ENCODE measurements at places on chromosomes 2 and 18.
A peak's percentile ranks its signal among the peaks of the same experiment; 100 is the strongest.

- DNase-seq, result peak; percentile 52
These were observed 90.3 kb upstream of the SESTD1 start for GRCh38 chr2:179354739-179355537.

DNA sequence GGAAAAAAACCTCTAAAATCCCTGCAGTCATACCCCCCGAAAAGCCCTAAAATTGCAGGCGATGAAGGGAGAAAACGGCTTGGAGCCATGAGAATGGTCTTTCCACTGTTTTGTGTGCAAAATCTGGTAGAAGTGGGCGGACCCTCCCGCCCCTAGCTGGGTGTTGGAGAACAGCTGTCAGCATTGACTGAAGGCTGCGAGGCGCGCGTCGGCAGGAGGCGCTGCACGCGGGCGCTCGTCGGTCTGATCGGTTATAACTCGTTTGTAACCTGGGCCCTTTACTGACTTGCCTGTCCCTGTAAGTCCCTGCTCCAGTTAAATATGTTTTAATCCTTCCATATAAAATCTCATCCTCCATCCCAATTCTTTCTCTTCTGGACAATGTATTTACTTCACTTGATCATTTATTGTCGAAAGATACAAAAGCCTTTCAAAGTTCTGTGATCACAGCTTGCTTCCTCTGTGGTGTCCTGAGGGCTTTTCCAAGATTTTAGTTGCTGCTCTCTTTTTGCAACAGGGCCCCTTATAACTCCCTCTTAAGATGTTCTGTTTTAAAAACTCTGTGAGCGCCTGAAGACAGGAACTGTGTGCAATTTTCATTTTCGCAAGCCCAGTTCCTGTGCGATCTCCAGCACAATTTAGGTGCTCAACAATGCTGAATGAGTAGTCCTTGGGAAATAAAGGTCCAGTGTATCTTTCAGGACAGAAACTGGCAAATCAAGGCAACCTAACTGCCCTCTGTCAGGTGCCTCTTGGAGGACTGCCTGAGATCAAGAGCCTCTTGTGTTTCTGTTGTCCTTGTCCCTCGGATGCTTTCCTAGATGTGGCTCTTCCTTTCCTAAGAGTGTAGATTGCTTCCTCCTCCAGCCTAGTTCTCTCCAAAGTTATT lies 918 bp upstream of the HNRNPLL start:
- peak; percentile 76 for DNase-seq

GRCh38 chr2:81714817-81715216 lies 1410.3 kb upstream of the LRRTM1 start:
- peak; percentile 0 for DNase-seq

DNA sequence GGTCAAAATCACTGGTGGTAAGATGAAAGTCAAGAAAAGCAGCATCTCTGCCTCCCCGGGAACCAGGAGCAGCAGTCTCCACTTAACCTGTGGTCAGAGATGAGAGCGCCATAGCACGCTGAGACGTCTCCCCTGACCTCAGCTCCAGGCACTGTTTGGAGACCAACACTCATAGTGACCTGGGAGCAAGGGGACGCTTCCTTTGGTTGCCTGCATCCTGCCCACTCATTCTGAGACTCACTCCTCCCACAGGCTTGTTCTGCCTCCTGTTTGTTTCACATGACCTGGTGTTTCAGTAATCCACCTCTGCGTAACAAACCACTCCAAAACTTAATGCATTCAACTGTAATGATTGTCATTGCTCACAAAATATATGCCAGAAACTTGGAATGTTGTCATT lies 139.3 kb downstream of the ACOXL start:
- DNase-seq, result no peak

DNA sequence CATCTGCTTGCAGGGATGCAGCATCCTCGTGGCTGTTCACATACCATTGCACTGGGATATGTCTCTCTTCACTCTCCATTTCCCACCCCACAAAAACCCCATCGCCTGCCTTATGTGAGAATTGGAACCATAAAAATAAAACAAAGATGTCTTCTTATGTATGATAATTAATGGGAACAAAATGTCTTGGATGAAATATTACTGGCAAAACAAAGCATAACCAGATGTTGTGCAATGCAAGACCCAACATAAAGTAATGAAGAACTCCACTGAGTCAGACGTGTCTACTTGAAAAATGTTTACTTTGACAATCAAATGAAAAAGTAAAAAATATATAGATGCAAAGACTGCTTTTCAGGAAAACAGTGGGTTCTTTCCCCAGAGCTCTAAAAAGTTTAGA lies 611.3 kb upstream of the SYT4 start:
- peak; percentile 33 for DNase-seq

DNA sequence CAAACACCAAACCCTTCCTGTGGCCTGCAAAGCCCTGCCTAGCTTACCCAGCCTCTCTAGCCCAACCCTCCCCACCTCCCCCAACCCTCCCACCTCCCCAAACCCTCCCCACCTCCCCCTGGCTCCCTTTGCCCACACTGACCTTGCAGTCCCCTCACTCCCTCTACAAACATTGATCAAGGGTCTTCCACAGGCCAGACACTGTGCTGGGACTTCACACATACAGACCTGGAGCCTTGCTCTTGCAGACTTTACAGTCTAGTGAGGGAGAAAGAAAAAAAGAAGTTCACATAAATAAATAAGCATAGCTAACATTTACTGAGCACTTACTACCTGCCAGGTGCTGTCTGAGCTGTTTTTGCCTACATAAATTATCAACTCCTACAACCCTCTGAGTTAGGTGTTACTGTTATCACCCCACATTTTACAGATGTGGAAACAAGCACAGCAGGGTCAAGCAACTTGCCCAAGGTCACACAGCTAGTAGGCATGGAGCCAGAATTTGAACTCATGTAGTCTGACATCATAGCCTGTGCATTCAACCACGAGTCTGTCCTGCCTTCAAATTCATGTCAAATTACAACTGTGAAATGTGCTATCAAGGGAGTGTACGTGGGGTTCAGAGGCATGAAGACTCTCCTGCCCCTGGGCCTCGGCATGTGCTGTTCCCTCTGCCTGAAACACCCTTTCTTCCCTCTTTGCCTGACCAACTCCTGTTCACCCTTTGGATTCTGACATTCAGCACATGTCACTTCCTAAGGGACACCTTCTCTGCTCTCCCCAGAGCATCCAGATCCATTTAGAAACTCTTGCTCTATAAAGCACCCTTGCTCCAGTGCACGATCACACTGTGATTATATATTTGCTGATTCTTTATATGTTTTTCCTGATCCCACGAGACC lies 209.9 kb downstream of the TNS1 start:
- peak; percentile 31 for DNase-seq

DNA sequence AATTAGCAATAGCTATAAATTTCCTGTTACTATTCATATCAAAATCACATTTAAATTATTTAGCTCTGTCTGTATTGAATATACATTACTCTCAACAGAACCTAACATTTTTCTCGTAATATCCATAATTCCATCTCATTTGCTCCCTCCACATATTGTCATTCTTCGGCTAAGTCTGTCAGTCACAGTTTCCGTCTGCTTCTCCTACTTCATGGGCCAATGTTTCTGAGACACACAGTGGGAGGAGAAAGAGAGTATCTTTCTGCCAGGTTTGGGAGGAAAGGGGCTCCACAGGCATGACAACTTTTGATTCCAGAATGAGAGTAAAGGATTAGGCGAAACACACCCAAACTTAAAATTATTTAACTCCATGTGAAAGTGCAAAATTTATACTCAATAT lies 273.1 kb upstream of the SMIM21 start:
- DNase-seq, result no peak

DNA sequence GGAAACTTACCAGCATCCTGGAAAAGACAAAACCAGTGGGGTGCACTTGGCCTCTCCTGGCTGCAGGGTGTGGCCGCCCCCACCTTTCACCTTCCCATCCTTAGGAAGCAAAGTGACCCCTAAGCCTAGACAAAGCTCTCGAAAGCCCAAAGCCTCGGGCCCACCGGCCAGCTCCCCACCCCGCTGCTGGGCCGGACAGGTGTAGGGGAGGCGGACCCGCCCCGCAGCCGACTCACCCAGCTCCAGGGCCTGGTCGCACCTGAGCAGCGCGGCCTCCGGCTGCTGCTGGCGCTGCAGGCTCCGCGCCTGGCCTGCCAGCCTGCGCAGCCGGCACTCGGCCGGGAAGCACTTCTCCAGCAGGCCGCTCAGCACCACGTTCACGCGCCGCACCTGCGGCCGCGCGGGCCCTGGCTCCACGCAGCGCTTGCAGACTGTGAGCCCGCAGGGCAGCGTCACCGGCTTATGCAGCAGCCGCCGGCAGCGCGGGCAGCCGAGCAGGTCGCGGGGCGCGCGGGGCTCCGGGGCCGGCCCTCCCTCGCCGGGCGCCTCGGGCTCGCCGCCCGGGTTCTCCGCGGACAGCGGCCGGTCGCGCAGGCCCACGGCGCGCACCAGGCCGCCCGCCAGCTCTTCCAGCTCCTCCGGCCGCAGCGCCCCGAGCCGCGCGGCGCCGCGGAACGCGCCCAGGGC lies 979 bp downstream of the LONRF2 start:
- DNase-seq, result peak; percentile 21

DNA sequence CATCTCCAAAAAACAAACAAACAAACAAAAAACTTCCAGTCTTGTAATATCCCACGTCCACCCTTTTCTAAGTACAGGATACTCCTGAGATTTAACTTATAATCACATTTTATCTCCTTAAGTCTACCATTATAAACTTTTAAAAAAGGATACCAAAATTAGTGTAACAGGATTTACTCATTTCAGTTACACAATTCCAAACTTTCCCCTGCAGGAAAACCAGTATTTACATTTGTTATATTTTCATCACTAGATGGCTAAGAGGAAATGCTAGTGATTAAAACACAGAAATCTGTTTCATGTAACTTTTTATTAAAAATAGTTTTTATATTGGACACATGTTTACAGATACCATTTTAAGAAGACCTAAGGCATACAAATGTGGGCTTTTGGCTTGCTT lies 27.5 kb downstream of the CFAP36 start:
- DNase-seq, result no peak

GRCh38 chr18:23643815-23644490 lies 18.8 kb downstream of the ANKRD29 start:
- no peak for DNase-seq

DNA sequence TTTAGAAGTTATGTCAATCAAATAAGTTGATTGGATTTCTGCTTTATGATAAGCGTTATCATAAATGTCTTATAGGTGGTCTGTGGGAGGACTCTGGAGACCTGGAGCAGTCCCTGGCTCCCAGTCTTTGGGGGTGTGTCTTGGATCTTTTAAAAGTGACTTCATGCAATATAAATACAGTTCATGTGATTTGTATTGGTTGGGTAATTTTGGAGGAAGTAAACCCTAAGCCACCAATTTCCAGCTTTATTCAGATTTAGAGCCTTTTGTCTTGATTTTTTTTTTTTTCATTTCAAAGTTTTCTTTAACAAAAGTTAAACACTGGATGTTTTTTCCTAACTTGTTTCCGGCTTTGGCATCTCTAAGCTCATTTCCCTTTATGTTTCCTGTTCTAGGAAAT lies 68.8 kb downstream of the MAP4K4 start:
- DNase-seq, result no peak

- DNase-seq, result peak; percentile 20
These were observed 15.9 kb upstream of the ZBTB14 start for GRCh38 chr18:5311301-5311989.

GRCh38 chr2:98158305-98158704 lies 71.3 kb downstream of the VWA3B start:
- no peak for DNase-seq

- DNase-seq, result no peak
These were observed 100.2 kb downstream of the GYPC start for GRCh38 chr2:126756125-126756524.

GRCh38 chr2:9113916-9114315 lies 92.7 kb upstream of the ASAP2 start:
- DNase-seq, result no peak

DNA sequence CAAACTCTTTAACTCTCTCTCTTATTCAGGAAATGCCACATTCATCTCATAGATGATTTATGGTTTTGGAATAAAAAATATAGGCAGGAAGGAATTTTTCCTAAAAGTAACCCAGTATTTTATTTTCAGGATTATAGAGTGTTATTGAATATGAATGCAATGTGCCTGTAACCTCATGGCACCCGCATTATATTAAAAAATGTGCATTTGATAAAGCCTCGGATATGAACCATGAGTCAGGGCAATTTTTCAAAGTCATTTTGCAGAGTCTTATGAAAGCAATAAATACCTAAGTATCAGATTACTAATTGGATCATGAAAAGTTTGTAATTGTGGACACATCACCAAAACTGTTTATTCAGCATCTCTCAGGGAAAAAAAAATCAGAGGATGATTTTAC lies 573.8 kb downstream of the TSN start:
- DNase-seq, result no peak

DNA sequence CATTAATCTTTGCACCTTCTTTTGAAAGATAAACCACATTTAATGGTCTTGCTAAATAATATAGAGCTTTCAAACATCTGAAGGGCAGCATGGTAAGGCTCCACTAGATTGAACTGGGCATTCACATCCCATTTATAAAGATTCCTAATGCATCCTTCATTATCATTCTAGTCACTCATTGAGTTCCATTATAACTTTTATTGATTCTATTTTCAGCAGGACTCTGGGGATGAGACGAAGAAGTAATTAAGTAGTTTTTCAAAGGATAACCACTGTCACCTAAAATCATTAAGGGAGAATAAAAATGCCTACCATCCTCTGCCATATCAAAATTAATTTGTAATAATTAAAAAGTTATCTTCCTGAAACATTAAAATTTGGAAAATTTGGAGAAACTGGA lies 60.2 kb upstream of the CTNNA2 start:
- DNase-seq, result no peak

GRCh38 chr2:158753641-158754611 lies 41.2 kb upstream of the DAPL1 start:
- peak; percentile 79 for DNase-seq

- peak; percentile 49 for DNase-seq
These were observed 142.5 kb downstream of the MTCL1 start for GRCh38 chr18:8847900-8848299.

GRCh38 chr18:73826098-73826497 lies 321.5 kb downstream of the FBXO15 start:
- peak; percentile 18 for DNase-seq

DNA sequence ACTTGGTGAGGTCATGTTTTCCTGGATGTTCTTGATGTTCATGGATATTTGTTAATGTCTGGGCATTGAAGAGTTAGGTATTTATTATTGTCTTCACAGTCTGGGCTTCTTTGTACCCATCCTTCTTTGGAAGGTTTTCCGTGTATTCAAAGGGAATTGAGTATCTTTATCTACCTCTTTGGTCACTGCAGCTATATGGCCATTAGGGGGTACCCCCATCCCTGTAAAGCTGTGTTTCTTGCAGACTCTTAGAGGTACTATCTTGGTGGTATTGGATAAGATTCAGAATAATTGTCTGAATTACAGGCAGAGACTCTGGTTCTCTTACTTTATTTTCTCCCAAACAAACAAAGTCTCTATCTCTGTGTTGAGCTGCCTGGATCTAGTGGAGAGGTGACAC lies 401.6 kb upstream of the FSIP2 start:
- no peak for DNase-seq

DNA sequence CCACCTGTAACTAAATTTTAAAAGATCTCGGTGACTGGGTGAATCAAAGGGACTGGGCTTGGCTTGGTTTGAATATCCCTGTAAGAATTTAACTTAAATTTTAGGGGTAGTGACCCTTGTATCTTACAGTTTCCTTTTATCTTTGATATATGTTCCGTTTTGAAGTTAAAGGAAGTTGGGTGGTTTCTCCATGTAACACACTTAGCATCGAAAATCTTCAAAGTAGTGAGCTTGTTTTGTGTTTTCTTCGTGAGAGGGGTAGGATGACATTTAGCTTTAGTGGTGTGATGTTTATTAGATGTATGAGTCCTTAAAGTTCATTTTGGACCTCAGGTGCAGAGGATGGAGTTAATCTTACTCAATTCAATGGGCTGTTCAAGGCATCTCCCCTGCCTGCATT lies 1.6 kb downstream of the WDR7 start:
- no peak for DNase-seq

All from fibroblast of the aortic adventitia (primary cell).